ENCODE measurements at places on chromosomes 5 and 9.

- DNase-seq = no peak
Measured at GRCh38 chr9:130766927-130767307, 68.1 kb upstream of the ABL1 start.

GRCh38 chr9:130172858-130173665 is 858 bp downstream of the NCS1 start:
- peak; percentile 61 for DNase-seq

DNA sequence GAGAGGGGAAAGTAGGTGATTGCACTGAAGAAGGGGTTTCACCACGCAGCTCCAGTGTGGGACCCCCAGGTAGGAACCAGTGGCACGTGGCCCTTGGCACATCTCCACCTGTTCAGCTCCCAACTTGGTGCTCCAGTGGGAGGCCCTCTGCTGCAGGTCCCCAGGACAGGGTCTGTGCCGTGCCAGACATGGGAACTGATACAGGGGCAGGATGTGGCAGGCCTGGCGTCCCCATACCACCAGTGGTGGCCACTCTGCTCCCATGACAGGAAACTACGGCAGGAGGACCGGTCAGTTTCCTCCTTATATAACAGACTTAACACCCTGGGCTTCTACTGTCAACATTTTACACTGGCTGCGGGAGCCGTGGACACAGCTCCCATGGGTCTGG is 67.3 kb downstream of the PSMB7 start:
- no peak for DNase-seq

DNA sequence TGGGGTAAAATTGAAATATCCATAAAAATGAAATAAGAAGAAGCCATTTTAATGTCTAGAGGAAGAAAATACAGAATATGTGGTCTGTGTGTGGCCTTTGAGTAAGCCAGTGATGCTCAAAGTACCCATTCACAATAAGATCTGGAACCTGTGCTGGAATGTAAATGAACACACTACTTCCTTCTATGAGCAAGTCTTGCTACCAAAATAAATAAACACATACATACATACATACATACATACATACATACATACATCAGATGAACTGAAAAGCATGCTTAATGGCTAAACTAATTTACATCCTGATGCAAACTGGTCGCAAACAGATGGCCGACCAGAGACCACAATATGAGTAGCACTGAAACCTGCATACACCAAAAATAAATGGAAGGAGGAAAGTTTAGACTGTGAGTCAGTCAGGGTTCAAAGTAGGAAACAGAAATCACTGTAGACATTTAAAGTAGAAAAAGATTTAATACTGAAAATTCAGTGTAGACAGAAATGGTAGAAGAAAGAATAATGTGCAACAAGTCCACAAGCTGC is 317.6 kb downstream of the CAAP1 start:
- no peak for DNase-seq

DNA sequence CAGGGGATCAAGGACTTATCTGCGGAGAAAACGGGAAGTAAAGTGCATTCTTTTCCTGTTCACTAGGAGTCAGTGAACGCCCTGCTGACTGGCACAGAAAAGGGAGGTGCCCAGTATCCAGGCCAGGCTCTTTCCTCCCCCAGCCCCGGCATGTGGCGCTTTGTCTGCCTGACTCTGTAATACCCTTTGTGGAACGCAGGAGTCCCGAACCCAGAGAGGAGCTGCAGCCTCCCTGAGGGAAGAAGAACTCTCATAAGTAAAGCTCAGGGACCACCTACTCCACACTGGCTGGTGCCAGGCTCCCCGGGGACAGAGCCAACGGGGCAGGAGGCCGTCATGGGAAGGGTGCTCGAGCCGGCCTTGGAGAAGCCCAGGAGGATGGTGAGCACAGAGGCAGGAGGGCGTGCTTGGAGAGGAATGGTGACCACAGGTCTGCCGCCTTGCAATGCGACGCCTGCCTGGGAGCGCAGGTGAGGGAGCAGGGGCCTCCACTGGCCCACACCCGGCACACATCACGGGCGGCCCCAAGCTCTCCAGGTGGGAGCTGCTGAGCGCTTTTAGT is 31.5 kb downstream of the VAV2 start:
- DNase-seq = no peak

DNA sequence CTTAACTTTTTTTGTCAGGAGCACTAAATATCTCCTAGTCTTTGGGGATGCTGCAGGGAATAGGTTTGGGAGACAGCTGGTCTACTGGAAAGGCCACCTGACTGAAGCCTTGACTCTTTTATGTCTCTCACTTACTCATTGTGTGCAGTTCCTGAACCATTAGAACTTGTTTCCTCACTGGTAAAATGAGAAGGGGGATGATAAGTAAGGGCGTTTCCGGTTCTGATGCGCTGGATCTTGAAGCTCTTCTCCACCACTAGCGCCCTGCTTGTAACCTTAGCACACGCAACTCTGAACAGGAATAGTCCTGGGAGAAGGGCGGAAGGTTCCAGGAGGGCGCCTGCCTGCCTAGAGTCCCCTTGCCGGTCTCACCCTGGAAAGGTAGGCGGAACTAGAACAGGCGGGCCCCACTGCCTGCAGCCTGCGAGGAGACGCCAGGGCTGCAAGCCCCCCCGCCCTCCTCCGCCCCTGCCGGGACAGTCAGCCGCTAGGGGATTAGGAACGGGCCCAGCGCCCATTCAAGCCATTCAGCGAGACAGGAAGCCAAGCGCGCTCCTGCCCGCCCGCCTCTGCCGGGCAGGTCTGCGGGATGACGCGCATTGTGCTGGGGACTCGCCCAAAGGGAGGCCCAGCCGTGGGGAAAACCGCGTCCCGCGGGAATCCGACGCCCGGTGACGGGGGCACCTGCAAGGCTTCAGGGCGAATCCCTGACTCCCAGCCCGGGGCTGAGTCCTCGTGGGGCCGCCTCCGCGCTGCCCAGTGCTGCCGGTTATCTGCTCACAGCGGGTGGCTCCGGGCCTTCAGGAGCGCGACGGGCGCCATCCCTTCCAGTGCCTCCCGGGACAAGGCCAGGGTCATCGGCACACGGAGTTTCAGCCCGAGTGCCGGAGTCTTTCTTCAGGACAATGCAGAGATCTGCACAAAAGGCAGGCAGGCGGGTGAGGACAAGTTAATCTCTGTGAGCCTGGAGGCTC is 44.0 kb upstream of the XPA start:
- no peak for DNase-seq

DNA sequence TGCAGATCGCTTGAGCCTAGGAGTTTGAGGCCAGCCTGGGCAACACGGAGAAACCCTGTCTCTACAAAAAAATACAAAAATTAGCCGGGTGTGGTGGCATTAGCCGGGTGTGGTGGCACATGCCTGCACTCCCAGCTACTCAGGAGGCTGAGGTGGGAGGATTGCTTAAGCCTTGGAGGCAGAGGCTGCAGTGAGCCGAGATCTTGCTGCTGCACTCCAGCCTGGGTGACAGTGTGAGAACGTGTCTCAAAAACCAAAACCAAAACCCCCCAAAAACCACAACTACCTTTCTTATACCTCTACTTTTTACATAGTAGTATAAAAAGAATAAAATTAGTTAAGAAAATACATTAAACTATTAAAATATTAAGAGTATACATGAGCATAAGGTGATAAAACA is 121.2 kb downstream of the RAPGEF6 start:
- DNase-seq = no peak

GRCh38 chr5:66727630-66728029 is 131.4 kb downstream of the MAST4 start:
- DNase-seq = no peak

DNA sequence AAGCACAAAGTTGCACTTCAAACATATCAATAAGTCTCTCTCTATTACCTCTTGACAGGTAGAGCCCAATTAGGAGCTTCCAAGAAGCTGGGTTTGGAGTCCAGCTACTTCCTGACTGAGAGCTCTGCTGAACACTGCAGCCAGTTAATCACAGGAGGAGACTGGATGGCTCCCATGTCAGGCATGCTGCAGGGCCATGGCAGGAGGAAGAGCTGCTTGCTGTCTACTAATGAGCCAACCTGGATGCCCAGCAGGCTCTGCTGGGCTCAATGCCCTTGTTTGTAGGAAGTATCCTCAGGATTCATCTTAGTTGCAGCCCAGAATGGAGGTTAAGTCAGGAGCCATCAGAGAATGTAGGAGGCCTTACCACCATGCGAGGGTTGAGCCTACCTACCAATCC is 91.9 kb downstream of the TMEM215 start:
- DNase-seq = no peak

- DNase-seq = no peak
Measured at GRCh38 chr9:124782661-124783574, 6.0 kb downstream of the OLFML2A start.

DNA sequence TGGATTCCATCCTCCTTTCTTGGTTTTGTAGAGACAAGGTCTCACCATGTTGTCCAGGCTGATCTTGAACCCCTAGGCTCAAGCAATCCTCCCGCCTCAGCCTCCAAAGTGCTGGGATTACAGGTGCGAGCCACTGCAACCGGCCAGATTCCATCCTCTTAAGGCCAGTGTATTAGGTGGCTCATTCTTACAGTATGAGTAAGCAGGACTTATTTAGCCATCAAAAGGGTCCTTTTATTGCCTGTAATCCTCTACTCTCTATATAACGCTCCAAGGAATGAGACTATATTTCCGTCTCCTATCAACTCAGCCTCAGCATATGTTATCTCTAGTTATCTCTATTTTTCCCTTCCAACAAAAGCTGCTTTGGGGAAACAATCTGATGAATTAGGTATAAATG is 3.0 kb upstream of the ERBIN start:
- DNase-seq = no peak

- peak; percentile 49 for DNase-seq
Measured at GRCh38 chr5:42057254-42057690, 132.2 kb downstream of the FBXO4 start.
